Tongue (tissue), 3 donors: ENCODE measurements at places on chromosomes 1 and 21.

DNA sequence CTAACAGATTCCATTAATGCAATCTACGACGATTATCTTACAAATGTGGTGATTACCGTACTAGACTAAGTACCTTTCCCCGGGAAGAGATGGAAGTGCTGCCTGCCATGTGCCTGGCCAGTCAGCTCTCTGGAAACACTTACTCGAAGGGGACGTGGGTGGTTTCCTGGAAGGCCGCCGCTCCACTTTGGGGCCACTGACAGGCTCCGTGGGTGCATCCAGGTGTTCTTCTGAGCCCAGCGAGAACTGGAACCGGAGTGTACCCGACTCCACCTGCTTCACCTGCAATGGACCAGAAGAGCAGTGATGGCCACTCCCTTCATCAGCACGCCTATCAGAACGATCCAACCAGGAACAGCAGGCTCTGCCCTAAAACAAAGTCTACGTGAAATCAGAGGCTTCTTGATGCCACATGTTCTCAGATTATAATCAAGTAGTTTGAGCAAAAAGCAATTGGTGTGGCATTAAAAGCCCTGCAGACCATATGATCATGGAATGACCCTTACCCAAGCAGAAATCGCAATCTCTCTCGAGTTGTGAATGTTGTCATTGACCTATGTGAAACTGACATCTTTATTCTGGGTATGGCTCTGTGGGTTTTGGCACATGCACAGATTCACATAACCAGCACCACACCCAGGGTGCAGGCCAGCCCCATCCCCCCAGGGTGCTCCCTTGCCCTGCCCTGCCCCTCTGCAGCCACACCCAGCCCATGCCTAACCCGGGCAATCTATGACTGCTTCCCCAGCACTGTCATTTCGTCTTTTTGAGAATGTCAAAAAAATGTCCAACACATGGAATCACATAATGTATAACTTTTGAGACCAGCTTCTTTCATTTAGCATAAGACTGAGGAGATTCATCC, 64.5 kb downstream of the NPHP4 start:
- no peak for DNase-seq

DNA sequence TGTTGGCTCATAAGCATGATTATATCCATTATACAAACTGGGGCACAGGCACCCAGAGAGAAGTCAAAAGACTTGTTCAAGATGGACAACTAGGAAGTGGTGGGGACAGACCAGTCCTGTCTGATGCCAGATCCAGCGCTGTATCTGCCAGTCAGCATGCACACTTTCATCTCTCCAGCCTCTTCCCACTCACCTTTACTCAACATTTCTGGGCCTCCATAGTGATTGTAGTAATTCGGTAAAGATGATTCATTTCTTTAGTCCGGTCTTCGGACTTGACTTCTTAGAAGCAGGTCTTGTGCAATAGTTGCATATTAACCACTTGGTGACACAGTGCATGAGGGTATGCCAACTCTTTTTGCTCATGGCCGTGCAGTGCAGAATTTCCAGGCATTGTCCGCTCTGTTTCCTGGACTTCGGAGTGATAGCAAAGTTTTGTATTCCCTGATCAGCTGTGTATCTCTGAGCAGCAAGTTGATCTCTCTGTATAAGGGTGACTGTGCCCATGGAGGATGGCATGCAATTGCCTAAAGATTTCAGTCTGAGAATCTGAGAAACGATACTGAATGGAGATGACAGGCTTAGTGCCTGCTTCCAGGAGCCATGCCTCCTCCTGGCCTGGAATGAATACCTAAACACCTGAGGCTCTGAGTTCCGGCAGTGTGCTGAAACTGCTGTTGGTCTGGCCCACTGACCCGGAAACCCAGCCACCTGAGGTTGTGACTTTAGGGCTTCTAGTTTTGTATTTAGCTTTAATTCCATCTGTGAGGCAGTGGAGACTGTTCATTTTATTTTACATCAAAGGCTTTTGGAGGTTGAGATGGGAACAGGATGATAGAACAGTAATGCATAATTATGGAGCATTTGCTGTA, 39.0 kb downstream of the GALNT2 start:
- no peak for DNase-seq

GRCh38 chr1:158818975-158819431, 12.1 kb upstream of the MNDA start:
- no peak for DNase-seq

- no peak for DNase-seq
Measured at GRCh38 chr1:212152308-212152693, 116.8 kb downstream of the DTL start.

GRCh38 chr21:32300117-32300681, 1.5 kb downstream of the MRAP start:
- DNase-seq, result no peak

GRCh38 chr21:17693801-17694200, 81.1 kb upstream of the BTG3 start:
- no peak for DNase-seq

DNA sequence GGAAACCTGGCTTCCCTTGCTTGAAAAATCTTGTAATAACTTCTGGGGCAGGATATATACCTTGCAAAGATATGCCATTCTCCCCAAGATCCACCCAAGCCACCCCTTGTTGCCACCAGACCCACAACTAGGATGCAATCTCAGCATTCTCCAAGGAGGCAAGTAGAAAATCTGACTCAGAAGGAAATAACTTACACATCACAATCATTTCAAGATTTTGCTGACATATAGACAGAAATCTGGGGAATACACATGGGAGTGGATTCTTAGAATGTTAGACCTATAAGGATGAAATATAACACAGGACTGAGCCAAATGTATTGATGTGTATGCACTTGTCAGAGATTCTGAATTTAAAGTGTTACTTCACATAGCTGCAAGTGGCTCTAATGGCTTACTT, 14.8 kb upstream of the ZDHHC18 start:
- no peak for DNase-seq

DNA sequence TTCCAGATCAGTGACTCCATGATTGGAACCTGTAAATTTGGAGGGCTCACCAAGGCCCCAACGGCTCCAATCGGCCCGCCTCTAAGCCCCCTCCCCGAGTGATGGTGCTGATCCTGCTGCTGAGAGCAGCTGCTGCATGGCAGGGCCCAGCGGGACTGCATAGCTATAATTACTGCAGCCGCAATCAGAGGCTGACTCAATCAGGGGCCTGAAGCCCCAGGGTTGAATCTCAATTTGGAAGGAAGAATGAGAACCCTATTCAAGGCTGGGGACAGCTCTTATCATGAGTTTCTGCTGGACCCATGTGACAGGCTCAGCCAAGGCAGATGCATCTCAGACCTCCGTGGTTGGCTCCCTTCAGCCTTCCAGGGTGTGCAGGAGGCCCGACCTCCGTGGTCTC, 42.8 kb upstream of the MAGOH start:
- DNase-seq, result peak; percentile 35

DNA sequence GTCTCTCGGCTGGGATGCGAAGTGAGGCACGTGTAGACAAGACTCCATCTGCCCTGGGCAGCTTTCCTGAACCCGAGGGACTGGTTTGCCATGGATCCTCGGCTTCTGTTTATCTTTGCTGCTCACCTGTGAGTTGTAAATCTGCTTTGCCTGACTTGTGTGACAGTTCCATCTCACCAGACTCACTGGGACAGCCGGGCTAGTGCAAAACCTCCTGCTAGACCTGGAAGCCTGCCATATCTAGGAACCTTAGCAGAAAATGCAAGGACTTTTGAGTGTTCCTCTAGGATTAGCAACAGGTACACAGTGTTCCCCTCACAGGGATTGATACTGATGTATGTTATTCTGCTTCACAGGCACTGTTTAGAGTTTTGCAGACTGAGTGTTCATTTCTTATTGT, 218.6 kb downstream of the URB2 start:
- DNase-seq, result peak; percentile 50

DNA sequence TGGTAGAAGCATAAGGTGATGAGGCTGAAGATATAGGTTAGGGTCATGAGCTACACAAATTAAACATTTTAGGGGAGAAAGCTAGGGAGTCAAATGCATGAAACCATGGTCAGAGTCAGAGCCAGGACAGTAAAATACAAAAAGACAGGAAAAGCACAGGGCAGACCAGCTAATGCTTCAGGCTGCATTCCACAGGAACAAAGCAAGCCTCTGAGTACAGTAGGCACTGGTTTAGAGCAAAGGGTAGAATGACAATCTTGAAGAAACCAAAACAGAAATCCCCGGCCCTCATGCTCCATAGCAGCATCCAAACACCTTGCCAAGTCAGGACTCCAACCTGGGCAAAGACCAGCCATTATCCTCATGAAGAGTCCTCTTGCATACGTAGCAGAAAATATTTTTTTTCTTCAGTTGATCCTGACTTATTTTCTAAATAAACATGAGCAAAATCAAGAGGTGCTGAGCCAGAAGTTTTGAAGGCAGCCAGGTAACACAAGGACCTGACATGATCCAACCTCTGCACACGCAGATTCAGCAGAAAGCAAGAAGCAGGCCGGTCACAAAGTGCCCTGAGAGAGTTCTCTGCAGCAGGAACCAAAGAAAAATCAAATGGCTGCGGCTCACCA, 273.1 kb downstream of the TTLL7 start:
- DNase-seq, result no peak

GRCh38 chr1:232227306-232227705, 402.6 kb downstream of the SIPA1L2 start:
- DNase-seq, result peak; percentile 20

GRCh38 chr1:247077876-247078257, 744 bp downstream of the ZNF670 start:
- DNase-seq, result no peak

DNA sequence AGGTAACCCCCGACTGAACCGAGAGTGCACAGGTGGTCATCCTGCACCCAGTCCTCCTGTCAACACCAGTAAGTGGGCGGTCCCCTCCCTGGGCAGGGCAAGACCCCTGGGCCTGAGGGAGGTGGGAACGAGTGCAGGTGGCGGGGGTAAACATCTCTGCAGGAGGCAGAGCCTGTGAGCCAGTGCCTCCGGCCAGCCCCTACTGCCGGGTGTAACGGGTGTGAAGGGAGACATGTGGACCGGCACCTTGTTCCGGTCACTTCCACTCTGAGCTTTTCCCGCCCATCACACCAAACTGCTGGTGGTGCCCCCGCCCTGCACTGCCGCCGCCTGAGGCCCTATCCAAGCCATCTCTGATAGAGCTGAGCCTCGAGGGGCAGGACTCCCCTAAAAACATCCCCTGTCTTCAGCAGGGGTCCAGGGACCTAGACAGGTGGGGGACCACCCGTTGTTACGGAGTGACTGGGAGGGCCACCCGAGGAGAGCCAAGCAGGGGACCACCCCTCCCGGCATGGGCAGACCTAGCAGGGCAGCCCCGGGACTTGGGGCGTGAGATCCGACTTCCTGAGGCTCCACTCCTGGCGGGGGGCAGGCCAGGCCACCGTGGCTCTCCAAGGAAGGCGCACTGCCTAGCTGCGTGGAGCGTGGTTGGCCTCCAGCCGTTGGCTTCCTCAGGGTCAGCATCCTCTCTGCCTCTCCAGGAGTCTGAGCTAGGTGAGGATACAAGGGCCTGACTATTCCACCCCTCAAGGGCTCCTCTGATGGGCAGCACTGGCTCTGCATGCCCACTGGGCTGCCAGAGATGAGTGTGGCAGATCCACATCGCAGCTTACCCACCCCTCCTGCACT, 43.8 kb upstream of the LBR start:
- DNase-seq, result no peak

DNA sequence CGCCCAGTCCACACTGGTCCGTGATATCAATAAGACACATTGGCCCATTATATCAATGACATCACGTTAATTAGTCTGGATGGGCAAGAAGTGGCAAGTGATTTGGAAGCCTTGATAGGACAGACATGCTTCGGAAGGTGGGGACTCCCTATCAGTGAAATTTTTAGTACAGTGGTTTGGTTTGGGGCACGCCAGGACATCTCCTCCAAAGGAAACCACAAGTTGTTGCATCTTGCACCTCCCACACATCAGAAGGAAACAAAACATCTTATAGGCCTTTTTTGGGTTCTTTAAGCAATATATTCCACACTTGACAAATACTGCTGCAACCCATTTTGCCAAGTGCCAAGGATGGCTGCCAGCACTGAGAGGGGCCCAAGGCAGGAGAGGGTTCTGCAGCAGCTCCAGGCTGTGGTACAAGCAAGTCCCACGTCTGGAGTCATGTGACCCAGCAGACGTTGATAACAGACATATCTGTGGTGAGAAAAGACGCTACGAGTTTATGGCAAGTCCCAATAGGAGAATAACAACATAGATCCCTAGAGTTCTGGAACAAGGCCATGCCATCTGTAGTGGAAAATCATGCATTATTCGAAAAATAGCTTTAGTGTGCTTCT, 95.3 kb upstream of the DISP3 start:
- DNase-seq, result no peak

- DNase-seq, result no peak
Measured at GRCh38 chr1:11654137-11654938, at the start of the genes FBXO2 and FBXO44. FBXO2 (minus strand) TSS chr1:11654429; CDS start chr1:11654340, 89 bp downstream. FBXO44 (plus strand) TSS chr1:11654877; CDS start chr1:11655836, 959 bp downstream.

DNA sequence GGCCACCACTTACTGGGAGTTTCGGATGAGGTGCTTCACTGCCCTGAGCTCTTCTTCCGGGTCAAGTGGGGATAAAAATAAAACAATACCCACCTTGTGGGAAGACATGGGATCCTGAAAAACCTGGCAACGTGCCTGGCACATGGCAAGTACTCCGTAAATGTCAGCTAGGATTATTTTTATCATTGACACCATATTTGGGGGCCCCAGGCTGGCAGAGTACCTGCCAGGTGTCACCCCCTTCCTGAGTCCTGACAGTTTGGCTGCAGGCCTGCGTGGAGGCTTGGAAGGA, 9.2 kb upstream of the EPHA2 start:
- peak; percentile 26 for DNase-seq

DNA sequence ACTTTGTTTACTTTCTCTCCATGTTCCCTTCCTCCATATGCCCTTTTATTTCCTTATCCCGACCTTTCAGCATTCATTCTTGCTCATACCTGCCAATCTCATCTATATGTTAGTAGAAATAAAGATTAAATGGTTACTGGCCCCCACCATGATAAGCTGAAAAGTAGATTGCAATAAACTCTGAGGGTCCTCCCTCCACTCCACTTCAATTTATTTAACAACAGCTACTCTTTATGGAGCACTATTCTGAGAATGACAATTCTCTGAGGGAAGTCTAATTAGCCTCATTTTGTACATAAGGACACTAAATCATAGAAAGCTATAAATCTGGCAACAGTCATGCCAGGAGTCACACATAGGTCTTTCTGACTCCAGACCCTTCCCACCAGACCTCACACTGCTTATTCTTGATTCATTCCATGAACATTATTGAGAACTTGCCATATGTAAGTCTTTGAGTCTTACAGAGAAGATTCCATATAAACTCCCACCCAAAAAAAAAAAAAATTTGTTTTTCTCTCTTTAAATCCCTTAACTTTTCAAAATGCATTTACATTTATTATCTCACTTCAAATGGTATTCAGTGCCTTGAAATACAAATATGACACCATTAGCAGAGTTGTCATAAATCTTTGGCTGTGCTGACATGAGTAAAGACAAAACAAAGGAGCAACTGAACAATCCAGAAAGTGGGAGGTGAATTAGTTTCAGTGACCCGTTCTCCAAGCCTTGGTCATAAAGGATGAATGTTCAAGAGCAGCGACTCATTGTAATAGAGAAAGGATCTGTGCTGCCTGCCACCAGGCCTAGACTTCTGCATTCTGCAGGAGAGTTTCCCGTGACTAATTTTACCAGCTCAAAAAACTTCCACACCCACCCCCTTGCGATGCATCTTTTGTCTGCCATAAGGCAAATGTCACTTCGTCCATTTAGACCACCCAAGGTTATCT, 28.5 kb downstream of the PALMD start:
- no peak for DNase-seq

GRCh38 chr1:206513312-206514111, 6.2 kb downstream of the RASSF5 start:
- peak; percentile 96 for DNase-seq

GRCh38 chr1:185325413-185325812, 8.4 kb upstream of the IVNS1ABP start:
- DNase-seq, result no peak

GRCh38 chr1:230068952-230069684, 2.1 kb downstream of the GALNT2 start:
- DNase-seq, result peak; percentile 45
